DMS53 (cell line): ENCODE measurements at places on chromosomes 3 and 15.
A peak's percentile ranks its signal among the peaks of the same experiment; 100 is the strongest.

GRCh38 chr15:84654689-84655453 lies 788 bp upstream of the WDR73 start:
- DNase-seq = peak; percentile 87

GRCh38 chr15:78063970-78064385 lies 13.5 kb downstream of the TBC1D2B start:
- DNase-seq = no peak

DNA sequence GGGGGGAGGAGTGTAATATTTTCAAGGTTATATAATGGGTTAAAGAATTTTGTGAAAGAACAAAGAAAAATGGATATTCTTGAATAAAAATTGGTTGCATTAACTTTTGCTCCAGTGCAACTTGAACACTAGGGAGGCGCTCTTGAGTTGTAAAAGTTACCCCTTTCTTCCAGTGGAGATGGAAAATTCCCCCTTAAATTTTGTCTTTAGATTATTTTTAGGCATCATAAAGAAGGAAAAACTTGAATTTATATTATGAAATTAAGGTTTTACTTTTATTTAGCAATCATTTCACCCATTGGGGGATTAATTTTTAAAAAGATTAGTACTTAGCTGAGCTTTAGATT lies 550 bp upstream of the CHD2 start:
- peak; percentile 75 for DNase-seq

DNA sequence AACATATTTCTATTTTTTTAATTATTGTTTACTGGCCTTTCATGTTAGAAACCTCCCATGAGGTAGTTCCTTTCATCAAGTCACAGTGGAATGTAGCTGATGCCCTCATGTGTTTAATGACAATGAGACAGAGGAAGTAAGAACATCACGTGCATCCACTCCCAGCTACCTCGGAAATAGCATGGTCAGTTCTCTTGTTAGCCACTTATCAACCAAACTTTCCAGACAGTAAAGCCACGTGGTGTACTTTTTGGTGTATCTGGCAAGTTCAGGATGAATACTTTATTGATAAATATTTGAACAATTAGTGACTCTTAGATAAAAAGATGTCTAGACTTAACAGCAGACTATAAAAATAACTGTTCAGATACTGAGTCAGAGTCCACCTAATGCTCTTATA lies 781.7 kb downstream of the MECOM start:
- no peak for DNase-seq

- DNase-seq = no peak
Observed at GRCh38 chr3:27503526-27503925, 19.3 kb upstream of the SLC4A7 start.

DNA sequence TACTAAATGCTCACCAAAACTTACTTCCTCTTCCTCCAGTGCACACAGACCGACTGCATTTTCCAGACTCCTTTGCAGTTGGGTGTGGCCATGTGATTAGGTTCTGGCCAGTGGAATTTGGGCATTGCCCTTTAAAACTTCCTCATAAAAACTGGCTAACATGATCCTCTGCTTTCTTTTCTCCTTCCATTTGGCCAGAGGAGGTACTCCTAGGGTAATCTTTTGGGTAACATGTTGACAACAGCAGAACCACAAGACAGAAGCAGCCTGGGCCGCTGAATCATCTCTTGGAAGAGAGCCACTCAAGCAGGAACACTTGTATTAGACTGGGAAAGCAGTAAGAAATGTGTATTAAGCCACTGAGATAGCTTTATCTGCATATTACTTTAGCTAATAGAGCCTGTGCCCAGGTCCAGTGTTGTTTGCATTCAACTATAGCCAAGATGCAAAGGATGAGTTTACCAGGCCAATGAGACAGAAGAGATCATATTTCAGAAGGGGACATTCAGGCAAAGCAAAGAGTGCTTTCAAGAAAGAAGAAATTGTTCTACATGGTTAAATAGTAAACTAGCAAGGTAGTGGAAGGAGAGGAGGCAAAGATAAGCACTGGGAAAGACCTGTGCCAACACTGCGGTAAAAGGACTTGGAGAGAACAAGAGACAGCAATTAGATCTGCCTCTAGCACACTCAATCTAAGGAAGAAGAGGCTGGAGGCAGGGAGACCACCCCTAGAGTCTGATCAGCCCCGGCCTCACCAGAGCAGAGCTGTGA lies 79.8 kb downstream of the PLCH1 start:
- peak; percentile 12 for DNase-seq

- DNase-seq = no peak
Observed at GRCh38 chr3:134326126-134326525, 48.1 kb downstream of the AMOTL2 start.

- DNase-seq = peak; percentile 83
Observed at GRCh38 chr3:170506556-170506955, 79.3 kb downstream of the SLC7A14 start.

DNA sequence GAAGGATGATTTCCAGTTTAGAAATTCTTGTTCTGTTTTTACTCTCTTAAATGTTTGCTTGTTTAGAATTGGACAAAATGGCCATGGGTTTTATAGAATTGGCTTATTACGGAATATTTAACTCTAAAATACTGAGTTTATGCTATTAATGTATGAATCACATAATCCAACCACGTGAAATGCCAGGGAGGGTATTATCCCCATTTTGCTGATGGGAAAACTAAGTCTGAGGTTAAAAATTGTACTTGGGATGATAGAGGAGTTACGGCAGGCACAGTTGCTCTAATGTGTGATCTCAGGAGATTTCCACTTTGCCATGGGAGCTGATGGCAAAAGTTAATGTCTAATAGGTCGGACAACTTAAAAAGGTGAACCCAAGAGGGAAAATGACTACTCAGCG lies 194.4 kb downstream of the ITPR1 start:
- DNase-seq = no peak

DNA sequence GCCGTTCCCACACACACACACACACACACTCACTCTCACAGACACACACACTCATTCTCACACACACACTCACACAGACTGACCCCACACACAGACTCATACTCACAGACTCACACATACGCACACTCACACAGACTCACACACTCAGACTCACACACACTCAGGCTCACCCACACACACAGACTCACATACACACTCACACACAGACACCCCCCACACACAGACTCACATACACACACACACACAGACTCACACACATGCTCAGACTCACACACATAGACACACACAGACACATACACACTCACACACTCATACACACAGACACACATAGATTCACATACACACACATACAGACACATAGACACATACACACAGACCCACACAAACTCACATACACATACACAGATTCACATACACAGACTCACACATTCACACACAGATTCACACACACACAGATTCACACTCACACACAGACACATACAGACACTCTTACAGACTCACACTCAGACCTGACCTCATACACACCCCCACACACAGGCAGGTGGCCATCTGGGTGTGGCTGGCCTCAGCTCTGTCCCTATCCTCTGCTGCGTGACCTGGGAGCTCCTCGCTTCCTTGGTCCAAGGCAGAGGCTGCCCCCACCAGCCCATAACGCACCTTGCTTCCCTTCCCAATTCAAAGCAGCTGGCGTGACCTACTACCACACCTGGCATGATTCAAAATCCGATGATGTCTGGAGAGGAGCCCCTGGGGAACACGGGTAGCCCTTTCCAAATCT lies 1.9 kb downstream of the C3orf22 start:
- DNase-seq = no peak

DNA sequence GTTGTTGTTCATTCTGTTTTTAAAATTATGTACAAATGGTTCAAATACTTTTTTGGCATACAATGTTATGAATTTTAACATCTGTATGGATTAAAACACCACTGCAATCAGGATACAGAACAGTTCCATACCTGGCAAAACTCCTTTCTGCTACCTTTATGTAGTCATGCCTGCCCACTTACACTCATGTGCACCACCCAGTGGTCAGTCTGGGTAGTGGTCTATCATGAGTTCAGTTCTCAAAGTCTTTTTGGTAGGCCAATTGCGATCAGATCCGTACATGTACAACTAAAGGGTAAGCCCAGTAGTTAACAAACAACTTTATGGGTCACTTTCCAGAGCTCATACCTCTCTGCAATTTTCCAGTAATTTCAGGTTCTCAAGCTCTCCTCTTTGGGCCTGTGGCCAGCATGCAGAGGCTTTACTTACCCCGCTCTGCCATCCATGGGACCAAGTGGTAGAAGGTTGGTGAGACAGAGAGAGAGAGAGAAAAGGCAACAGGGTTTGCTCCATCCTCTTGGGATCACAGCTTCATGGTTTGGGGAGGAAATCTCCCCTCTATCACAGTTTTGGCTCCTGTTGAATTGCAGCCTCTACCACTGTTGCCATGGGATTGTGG lies 63.9 kb upstream of the FAM98B start:
- peak; percentile 69 for DNase-seq

DNA sequence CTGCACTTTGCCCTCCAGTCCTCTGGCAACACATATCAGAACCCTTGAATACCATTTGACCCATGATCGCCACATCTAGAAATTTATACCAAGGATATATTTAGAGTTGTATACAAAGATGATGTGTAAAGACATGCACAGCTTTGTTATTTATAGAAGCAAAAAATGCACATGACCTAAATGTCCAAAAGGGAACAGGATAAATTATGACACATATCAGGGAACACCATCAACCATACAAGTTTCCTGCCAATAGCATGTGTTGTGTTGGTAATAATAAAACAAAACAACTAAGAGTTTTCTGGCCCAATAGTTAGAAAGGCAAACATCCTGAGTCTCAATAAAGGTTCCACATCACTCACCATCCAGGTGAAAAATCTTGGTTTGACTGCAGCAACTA lies 51.5 kb downstream of the AAGAB start:
- no peak for DNase-seq

DNA sequence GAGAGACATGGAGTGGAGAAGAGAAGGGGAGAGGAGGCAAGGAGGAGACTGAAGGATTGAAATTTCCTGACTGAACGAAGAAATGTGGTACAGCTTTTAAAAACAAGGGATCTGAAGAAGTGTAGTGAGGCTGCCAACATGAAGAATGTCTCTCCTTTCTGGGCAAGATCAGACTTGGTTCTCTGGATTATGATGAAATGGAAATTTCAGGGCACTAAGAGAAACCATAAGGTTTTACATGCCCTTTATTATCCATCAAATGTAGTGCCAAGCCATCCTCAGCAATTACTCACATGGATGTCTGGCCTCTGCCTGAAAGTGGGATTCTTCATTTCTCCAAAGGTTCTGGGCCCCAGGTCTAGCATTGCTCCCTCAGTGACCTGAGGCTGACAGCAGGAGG lies 77.6 kb upstream of the CCDC80 start:
- DNase-seq = no peak
